ENCODE measurements at places on chromosomes 3 and 15.

DNA sequence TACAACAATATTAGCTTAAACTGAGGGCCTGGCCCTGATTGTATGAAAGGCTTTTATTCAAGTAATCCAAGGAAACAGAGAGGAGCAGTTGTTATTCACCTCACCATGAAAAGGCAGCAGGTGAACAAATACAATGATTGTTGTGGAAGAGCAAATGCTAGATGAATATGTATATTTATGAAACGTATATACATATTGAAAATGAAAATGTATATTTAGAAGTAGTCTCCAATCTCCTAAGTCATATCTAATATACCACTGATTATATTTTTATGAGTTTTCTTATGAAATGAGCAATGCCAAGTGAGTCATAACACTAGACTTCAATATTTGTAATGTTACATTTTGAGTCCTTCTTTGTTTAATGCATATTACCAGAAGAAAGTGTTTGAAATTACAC, 116.2 kb upstream of the KCNMB2 start:
- no peak for DNase-seq

DNA sequence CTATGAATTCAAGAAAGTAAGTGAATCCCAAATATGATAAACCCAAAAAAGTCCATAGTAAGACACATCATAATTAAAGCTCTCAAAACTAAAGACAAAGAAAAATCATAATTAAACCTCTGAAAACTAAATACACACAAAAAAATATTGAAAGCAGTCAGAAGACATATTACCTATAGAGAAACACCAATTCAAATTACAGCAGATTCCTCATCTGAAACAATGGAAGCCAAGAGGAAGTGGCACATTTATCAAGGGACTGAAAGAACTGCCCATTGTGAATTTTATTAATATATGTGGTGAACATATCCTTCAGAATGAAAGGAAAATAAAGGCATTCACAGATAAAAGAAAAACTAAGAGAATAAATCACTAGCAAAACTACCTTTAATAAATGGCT, 128.2 kb downstream of the SCAPER start:
- DNase-seq: no peak

DNA sequence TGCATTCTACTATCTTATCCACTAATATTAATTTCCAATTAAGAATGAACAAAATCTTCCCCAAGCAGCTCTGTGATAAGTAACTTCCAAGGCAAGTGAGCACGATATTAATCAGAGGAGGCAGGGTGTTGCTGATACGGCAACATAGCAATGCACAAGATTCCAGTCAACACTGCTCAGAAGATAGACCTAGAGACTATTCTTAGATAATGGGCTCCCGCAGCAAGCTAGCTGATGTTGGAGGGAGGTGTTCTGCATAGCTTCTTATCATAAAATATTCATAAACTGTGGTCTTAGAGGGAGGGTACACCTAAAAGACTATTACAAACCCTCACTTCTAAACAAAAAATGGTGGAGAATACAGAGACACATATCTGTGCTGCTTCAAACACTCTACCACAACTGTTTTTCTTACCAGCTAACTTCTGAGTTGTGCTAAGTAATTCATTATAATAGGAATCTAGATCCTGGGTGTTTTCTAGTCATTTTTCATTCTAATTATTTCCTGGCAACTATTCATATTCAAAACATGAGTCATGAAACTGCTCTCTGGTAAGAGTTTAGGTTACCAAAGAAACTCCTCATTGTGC, 382.0 kb upstream of the SOX14 start:
- DNase-seq: no peak

GRCh38 chr15:37516621-37517020, 416.3 kb upstream of the MEIS2 start:
- DNase-seq: no peak

GRCh38 chr3:141243271-141243707, 11.7 kb downstream of the PXYLP1 start:
- DNase-seq: no peak

- DNase-seq: no peak
Measured at GRCh38 chr3:137582484-137582883, 181.6 kb upstream of the SOX14 start.

DNA sequence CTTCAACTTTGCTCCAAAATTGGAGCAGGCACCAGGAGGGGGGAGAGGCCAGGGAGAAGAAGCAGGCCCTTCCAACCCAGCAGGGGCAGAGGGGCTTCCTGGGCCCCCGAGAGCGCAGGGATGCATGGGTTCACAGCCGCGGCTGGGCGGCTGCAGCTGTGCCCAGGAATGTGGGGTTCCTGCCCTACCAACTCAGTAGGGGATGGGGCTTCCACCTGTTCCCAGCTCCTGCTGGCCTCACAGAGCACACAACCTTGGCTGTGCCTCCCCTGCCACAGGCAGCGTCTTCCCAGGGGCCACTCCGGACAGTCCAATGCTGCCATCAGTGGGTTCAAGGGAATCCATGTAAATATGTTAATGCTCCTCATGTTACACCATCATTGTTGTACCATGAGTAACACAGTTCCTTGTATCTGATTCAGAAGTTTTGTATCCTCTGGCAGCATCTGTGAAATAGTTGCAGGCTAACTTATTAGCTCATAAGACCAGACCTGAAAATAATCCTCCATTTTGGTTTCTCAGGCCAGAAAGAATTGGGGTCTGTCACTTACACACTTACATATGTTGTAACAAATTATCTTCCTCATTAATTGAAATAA, 12.1 kb upstream of the SIAH2 start:
- DNase-seq: no peak

DNA sequence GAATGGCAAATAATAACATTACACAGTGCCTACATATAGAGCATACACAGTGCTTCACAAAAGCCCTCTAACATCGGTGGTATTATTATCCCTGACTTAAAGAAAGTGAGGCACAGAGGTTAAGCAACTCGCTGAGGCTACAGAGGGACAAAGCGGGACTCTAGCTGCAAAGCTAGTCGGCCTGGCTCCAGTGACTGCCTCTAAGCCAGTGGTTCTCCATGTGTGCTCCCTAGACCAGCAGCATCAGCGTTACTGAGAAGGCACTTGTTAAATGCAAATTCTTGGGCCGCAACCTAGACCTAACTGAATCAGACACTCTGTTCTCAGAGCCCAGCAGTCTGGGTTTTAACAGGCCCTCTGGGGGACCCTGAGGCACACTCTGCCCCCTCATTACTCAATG, 33.1 kb upstream of the LIPC start:
- DNase-seq: no peak

- no peak for DNase-seq
Measured at GRCh38 chr3:30453360-30454039, 152.9 kb upstream of the TGFBR2 start.

DNA sequence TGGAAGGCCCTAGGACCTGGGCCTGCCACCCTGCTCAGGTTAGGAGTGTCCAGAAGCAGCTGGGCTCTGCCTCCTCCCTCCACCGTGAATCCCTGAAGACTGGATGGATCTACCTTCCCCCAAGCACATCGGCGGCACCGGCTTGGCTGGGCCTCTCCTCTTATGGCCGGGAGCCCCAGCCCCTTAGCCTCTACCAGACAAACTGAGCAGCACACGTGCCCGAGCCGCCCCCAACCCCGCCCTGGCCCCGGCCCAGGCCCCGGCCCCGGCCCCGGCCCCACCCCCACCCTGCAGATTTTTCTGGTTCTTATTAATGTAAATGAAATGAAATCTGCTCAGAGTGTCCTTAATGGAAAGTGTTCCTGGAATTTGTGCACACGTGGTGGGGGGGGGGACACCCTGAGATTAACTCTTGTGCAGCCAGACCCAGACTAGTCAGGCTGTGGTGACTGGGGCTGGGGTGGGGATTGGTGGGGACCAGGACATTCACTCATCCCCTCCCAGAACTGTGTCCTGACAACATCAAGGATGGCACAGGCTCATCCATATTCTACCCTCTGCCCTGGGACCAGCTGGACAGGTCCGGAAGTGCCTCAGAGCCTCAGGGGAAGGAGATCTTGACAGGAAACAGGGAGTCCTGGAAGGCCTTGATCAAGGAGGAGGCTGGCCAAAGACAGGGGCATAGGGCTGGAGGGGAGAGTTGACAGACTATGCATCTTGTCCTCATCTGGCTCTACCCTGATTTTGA, 30.9 kb upstream of the SEMA3F start:
- DNase-seq: no peak

- no peak for DNase-seq
Measured at GRCh38 chr15:48963524-48964113, at the start of gene SHC4. Gene SHC4 (minus strand): TSS chr15:48963919. CDS start chr15:48963015, 904 bp downstream.

- no peak for DNase-seq
Measured at GRCh38 chr3:128485282-128486204, 7.5 kb downstream of the GATA2 start.

DNA sequence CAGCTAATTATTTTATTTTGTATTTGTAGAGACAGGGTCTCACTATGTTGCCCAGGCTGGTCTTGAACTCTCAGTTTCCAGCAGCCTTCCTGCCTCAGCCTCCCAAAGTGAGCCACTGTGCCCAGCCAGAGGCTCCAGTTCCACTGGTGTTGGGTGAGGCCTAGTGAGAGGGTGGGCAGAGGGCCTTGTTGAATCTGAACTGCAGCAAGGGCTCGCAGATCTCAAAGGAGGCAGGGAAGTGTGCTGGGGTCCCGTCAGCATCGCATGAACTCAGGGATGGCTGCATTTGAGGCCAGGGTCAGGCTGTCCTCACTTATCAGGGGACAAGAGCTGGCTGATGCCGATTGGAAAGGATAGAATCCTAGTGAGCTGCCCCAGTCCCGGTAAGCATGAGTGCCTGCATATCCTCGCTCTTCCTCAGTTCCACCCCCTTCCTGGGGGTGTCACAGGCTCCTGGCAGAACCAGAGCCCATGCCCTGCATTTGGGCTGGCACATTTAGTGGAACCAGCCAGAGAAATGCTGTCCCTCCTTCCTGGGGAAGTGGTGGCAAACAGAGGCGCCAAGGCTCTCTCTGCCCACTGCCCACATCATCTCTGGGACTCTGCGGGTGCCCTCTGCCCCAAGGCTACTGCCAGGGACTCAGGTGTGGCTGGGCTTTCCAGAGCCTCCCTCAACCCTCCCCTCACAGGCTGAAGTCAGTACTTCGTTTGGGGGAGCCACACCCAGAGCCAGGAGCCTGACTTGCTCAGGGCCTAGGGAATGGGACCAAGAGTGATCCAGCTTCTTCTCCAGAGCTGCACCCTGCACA, 24.1 kb downstream of the ALS2CL start:
- peak; percentile 11 for DNase-seq

- DNase-seq: no peak
Measured at GRCh38 chr3:127145266-127145665, 47.7 kb upstream of the PRR23E start.

DNA sequence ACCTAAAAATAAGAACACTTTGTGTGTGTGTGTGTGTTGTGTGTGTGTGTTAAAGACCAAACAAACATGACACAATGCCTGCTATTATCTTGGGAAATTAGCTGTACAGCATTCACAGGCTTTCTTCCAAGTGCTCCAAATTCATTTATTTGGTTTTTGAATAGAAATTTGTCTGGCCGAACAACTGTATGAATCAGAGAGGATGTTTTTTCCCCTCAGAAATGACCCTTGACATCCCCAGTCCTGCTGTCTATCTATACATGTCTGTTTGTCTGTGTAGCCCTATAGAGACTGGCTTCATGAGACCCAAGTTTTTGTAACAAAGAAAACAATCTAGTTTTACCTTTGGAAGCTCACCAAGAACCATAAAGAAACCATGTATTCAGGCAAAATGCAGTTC, 549.8 kb downstream of the NSUN3 start:
- DNase-seq: no peak

GRCh38 chr3:123342631-123343080, 106.2 kb downstream of the ADCY5 start:
- no peak for DNase-seq

All from GM12892 (cell line).